NCI-H446 treated with DMSO at 0.1 percent for 48 hours (cell line): ENCODE measurements at places on chromosomes 1 and 21.
A peak's percentile ranks its signal among the peaks of the same experiment; 100 is the strongest.

- peak; percentile 16 for DNase-seq
These were observed at the start of gene SPSB1 for GRCh38 chr1:9292361-9293240. Gene SPSB1, plus strand, starts transcription at chr1:9292894. Its CDS starts 62,998 bp downstream, at chr1:9355892.

GRCh38 chr1:98761219-98761865 lies 99.8 kb downstream of the SNX7 start:
- DNase-seq: no peak

DNA sequence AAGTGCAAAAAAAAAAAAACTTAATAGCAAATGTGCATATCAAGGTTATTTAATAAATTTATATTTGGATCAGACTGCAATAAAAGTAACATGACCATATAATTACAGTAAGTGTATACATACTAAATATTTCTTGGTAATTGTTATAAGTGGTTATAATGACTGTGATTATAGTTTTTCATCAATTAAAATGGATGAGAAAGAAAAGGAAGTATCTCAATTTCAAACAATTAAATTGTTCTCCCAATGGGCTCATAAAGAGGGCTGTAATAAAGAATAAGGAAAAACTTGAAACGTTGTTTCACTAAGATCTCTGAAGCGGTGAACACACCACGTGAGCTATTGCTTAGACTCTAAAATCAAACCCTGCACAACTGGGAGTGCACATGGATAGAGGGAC lies 104.1 kb downstream of the CDC42BPA start:
- no peak for DNase-seq

DNA sequence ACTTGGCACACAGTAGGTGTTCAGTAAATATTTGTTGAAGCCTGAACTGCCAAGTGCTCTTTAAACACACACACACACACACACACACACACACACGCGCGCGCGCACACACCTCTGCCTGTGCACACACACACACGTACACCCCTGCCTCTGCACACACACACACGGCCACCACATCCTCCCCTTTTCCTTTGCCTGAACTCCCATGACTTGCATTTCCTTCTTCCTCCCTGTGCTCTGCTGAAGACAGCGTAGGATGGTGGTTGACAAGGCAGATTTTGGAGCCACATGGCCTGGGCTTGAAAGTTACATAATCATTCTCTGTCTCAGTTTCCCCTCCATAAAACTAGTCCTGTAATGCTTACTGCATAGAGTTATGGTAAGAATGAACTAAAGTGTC lies 712.3 kb downstream of the PTPRU start:
- no peak for DNase-seq

- DNase-seq: no peak
These were observed 42.0 kb downstream of the ADSS2 start for GRCh38 chr1:244409701-244410100.

GRCh38 chr1:167114725-167115124 lies 20.9 kb downstream of the STYXL2 start:
- no peak for DNase-seq

DNA sequence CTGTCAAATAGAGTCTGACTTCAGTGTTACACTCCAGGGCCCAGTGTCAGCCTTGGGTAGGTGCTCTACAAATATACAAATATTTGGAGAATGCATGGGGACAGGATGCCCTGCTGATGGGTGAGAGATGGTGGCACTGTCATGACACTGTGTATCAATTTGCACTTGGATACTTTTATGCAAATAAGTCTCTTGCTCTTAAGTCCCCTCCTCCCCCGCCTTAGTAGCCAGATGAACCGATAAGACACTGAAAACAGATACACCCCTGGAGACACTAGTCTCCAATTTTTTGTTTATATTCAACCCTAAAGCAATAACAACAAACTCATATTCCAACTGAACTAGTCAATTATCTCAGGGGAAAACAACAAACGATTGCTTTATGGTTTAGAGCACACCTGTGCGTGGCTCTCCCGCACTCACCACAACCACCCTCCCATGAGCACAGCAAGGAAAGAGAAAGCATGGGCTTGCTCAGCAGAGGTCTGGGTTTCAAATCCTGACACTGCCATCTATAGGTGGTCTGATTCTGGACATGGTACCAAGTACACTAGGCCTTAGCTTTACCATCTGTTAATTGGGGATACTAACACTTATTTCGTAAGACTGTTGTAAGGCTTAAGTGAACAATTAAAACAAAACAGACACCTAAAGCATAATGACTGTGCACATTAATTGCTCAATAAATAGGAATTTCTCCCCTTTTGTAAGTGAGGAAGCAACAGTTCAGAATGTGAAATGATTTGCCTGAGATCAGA lies 50.3 kb downstream of the HIVEP3 start:
- no peak for DNase-seq

DNA sequence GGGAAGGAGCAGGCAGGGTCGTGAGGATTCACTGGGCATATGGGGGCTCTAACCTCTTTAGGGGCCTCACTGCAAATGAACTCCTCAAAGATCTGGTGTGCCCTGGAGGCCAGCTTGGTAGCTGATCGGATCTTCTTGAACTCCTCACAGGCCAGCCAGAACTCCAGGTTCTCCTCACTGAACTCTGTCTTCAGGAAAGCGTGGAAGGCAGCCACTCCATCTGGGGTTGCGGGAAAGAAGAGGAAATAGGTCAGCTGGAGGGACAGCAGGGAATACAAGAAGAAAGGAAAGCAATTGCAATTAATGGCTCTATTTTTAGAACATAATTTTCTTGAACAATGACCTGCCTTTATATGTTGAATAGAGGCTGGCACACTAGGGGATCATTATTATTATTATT lies 2.3 kb downstream of the RGS16 start:
- no peak for DNase-seq
